CD8-positive, alpha-beta T cell (primary cell): ENCODE measurements at places on chromosomes 1 and 21. TPM values are rescaled to one million over a fixed set of nuclear protein-coding genes. Genes with fewer than 3 reads are reported as not detected.

GUCA2B gene
- total RNA-seq, result not detected

IGFN1 gene
- not detected for total RNA-seq

ANGPTL1 gene
- total RNA-seq, result not detected

HSF2BP gene
- 1.3 TPM for total RNA-seq

C1orf53 gene
- not detected for total RNA-seq

ROR1 gene
- not detected for total RNA-seq

KCNK1 gene
- total RNA-seq, result not detected

SLC6A17 gene
- not detected for total RNA-seq

EFNA3 gene
- 0.46 TPM for total RNA-seq

PHLDA3 gene
- 0.33 TPM for total RNA-seq

AADACL3 gene
- total RNA-seq, result not detected

AADACL4 gene
- not detected for total RNA-seq
